ENCODE measurements at places on chromosomes 3 and 15. TPM values are rescaled to one million over a fixed set of nuclear protein-coding genes. Genes with fewer than 3 reads are reported as not detected.

DNA sequence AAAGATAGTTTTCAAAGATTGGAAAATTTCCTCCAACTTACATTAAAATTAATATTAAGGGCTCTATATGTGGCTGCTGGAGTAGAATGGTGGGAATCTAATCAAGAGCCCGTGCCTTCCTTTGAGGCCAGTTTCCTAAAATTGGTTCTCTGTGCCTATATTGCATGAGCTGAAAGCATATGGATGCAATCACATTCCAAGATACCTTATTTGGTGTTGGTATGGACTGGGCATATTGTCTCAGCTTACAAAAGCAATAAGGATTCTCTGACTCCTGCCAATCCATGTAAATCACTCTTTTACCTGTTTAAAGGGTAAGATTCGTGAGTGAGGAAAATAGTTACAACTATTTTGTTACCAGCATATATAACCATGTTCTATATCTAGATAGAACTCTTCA lies 111.6 kb downstream of the GREM1 start:
- DNase-seq: no peak

DNA sequence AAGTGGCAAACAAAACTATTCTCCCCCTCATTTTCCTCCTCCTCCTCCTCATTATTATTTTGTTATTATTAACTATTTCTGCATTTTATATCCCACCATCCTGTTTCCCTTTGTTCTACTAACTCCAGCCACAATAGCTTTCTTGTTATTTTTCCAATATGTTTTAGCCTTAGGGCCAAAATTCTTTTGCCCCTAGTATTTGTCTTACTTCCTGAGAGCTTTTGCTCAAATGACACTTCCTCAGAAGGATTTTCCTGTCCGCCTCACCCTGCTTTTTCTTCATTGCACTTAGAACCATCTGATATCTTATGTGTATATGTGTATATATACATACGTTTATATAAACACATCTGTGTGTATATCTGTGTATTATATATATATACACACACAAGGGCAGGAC lies 32.7 kb upstream of the NUDT16 start:
- DNase-seq: no peak

- DNase-seq: no peak
Observed at GRCh38 chr3:23376516-23377248, 173.6 kb downstream of the UBE2E2 start.

The GOLGA8J gene
- total RNA-seq: not detected

DNA sequence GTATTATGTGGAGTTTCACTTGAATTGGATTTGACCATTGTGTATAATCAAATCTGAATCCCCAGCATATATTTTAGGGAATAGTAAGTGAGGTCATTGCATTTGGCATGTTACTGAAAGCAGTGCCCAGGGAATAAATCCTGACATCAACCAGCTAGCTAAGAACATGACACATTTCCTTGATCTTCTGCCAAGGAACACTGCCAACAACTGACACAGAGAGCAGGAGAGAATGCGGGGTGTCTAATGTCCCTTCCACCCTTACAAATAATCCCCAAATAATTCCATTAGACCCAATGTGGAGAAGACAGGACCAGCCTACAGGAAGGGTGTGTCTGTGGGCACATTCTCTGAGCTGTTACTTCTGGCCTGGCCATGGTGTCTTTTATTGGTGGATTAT lies 30.6 kb upstream of the UBE3A start:
- no peak for DNase-seq

The SOX14 gene
- 19.7 TPM for total RNA-seq

The ACOX2 gene
- 1.1 TPM for total RNA-seq

GRCh38 chr3:98603580-98603979 lies 10.2 kb upstream of the CPOX start:
- DNase-seq: no peak

GRCh38 chr3:104214937-104215336 lies 1151.8 kb upstream of the ALCAM start:
- DNase-seq: no peak

DNA sequence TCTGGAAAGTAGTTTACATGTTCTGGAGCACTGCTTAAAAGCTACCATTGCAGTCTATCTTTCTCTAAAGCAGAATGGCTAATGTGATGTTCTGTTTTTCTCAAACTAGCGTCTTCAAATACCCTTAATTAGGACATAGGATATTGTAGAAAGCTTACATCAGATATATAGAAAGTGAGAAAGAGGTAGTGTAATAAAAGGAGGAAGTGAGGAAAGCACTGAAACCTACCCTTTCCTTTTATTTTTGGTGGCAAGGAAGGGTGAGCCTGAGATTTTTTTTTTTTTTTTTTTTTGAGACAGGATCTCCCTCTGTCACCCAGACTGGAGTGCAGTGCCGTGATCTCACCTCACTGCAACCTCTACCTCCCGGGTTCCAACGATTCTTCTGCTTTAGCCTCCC lies 9.4 kb downstream of the SENP2 start:
- DNase-seq: no peak

DNA sequence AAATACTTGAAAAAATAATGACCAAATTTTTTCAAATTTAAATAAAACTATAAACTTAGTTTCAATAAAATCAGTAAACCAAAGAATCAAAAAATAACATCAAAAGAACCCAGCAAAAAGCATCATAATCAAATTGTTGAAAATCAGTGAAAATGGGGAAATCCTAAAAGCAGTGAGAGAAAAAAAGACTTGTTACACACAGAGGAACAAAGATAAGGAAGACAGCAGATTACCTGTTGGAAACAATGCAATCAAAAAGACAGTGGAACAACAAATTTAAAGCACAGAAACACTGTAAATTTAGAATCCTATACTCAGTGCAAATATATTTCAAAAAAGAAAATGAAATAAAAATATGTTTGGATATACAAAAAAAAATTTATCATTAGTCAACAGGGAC lies 156.2 kb upstream of the LMCD1 start:
- no peak for DNase-seq

DNA sequence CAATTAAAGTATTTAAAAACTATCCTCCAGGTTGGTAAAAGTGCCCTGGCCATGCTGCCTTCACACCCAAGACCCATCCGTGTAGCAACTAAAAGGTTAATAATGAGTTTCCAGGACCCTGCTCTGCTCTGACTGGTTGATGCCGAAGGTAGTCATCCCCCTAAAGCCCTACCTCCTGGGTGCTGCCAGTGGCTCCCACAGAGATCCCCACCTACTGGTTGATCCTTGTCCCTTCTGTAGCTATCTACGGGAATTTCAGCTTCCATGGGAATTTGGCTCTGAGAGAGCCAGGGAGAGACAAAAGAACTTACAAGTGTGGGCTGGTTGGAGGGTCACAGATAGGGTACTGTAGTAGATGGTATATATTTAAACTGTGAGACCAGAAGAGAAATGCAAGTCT lies 110.6 kb upstream of the NANOGP8 start:
- DNase-seq: no peak

GRCh38 chr15:37106490-37107001 lies 6.2 kb upstream of the MEIS2 start:
- DNase-seq: peak; percentile 53

The IL17RC gene
- total RNA-seq: 17.5 TPM

GRCh38 chr3:100988080-100988479 lies 5.1 kb downstream of the ABI3BP start:
- DNase-seq: no peak

- DNase-seq: no peak
Observed at GRCh38 chr3:108271626-108272025, 24.7 kb upstream of the HHLA2 start.

DNA sequence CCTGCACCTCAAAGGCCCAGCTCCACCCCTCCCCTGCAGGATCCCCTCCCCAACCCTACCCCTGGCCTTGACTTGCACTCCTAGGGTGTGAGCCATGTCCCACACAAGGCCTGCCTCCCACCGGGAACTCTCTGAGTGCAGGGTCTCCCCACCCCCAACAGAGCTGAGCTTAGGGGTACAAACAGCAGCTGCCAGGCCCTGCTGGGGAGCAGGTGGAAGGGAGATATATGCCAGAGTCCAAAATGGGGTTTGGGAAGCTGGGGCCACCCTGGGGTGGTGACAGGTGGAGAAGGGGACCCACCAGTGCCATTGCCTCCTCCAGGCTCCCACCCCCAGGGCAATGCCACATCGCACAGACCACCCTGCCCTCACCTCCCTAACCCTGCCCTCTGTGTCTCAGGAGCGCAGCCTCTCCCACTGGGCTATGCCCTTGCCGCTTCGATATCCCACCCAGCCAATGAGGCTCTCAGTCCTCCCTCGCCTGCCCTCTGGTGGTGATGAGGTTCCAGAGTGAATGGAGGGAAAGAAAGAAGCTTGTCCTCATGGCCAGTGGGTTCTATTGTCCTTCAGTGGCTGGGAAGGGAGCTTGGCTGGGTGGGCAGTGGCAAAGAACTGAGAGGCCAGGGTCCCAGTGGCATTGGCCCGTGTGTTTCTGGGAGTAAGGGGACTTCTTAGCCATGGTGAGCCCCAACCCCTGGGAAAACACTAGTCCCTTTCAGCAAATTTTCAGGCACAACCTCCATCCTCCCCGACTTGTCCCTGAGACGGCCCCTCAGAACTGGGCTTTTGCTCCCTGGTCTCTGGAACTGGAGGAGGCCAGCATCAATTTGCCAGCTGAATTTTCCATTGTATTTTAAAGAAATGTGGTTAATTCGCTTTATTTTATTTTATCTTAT lies 46.8 kb downstream of the CYP11A1 start:
- DNase-seq: peak; percentile 67

The KIF7 gene
- 6.4 TPM for total RNA-seq

The VILL gene
- total RNA-seq: 13.7 TPM

DNA sequence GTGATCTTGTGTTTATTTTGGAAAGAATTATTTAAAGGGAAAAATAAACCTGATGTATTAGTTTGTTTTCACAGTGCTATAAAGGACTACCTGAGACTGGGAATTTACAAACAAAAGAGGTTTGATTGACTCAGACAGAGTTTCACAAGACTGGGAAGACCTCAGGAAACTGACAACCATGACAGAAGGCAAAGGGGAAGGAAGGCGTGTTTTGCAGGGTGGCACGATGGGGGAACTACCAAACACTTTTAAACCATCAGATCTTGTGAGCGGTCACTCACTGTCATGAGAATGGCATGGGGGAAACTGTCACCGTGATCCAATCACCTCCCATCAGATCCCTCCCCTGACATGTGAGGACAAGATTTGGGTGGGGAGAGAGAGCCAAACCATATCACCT lies 87.0 kb downstream of the TP63 start:
- DNase-seq: no peak

- no peak for DNase-seq
Observed at GRCh38 chr3:7205962-7206361, 345.0 kb downstream of the GRM7 start.

DNA sequence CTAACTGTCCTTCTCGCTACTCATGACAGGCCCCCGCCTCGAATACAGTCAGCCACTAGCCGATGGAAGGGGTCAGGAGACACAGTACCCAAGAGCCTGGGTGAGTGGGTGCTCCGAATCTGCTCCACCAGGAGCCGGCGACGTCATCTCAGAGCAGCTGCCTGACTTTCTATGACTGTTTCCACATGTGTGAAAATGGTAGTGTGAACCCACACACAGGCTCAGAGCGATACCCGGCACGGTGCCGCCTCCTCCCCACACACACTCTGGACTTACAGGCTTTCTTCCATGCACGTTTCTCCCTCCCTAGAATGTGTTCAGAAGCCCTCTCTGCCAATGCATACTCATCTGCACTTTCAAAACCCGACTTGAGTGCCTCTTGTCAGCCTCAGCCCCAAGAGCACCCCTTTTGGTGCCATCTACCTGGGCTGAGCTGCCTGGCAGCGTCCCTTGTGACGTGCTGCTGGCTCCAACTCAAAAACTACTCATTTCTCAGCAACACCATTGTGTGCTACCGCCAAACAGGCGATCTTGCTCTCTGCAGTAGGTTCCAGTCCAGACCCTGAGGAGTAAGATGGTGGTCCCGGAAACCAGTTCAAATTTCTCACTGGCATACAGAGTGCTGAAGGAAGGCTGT lies 29.7 kb downstream of the VGLL4 start:
- DNase-seq: no peak

GRCh38 chr15:48592221-48592731 lies 53.2 kb downstream of the FBN1 start:
- no peak for DNase-seq

The GOLGA8G gene
- total RNA-seq: not detected

DNA sequence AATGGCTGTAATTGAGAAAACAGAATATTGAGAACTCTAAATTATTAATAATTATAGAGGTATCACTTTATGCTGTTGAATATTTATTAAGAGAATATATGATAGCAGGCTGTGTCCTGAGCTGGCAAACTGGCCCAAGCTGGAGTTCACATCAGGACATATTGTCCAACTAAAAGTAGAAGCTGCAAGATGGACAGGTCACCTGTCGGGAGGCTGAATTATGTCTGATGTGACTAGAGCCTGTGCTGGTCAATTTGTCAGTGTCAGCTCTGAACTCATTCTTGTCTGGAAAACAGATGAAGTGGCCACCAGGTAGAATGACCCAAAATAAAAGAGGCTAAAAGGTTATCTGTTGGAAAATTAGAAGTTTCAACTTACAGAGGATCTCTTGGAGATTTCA lies 392.2 kb downstream of the LRTM1 start:
- no peak for DNase-seq

The CD80 gene
- total RNA-seq: not detected

The SNTN gene
- total RNA-seq: not detected

DNA sequence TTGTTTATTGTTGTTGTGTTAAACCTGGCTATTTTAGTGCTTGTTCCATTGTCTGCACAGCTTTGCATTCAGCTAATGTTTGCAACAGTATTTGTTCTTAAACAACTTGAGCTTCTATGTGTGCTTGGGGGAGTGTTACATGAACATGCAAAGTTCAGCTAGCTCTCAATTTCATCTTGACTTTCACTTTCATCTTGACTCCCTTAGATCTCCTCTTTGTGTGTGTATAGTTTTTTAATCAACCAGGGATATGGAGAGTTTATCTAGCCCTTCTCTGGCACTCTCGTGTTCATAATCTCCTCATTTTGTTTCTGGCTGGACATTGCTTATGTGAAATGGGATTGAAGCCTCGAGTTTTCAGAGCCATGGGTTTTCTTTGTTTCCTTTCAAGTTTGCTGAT lies 212.4 kb upstream of the ZBTB20 start:
- DNase-seq: no peak

The DISP2 gene
- 3.6 TPM for total RNA-seq

GRCh38 chr3:112333002-112333380 lies at the start of gene CD200:
Gene CD200, plus strand, starts transcription at chr3:112333156. Its CDS starts 57 bp downstream, at chr3:112333213.
- peak; percentile 69 for DNase-seq

- DNase-seq: no peak
Observed at GRCh38 chr3:196650740-196651311, 11.3 kb downstream of the NRROS start.

The MORC1 gene
- total RNA-seq: 0.10 TPM
